ENCODE measurements at places on chromosomes 1 and 21.

- DNase-seq = no peak
Measured at GRCh38 chr21:42247716-42248115, 28.8 kb downstream of the ABCG1 start.

- no peak for DNase-seq
Measured at GRCh38 chr1:31434101-31434871, 21.3 kb downstream of the SERINC2 start.

DNA sequence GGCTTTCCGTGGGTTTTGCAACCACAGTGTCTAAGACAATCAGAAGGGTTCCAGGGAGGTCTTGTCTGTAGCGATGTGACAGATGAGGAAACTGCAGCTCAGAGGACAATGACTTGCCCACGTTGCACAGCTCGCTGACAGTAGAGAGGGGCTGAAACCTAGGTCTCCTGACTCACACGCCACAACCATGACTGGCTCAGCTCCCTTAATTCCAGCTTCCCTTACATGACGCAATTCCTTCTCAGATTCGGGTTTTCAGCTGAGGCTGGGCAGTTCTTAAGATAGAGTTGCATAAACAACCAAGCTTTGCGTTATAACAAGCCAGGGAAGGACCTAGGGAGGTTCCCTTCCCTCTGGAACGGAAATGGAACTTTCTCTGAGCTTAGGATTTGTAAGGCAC is 36.3 kb downstream of the DHCR24 start:
- DNase-seq = no peak

GRCh38 chr1:27233667-27234048 is 774 bp upstream of the WDTC1 start:
- DNase-seq = peak; percentile 67

GRCh38 chr1:180577361-180577760 is 18.6 kb downstream of the OVAAL start:
- DNase-seq = no peak

DNA sequence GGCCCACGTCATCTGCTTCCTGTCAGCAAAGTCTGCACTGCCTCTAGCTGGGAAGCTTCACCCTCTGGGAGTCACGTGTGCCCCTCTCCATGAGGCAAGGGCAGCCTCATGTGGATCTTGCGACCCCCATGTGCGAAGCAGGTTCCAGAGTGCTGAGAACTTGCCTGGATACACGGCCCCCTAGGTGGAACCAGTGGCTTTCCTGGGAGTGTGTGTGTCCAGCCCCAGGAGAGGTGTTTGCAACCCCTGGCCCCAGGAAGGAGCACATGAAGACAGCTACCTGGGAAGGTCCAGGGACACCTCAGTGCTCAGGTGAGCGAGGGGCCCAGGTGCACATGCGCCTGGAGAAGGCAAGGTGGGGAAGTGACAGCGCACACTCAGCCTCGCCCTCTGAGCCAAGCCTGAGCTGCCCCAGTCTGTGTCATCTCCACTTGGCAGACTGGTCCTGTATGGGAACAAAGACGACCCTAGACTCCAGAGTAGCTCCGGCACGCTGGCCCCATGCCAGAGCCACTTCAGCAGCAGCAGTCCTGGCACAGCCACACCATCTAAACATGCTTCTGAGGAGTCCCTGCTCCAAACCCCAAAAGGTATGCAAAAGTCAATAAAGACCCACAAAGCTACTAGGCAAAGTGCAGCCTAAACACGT is 8.9 kb downstream of the LSS start:
- DNase-seq = no peak

GRCh38 chr1:150696162-150696561 is 792 bp downstream of the GOLPH3L start:
- peak; percentile 3 for DNase-seq

- no peak for DNase-seq
Measured at GRCh38 chr1:184296466-184297243, 90.2 kb upstream of the C1orf21 start.

- no peak for DNase-seq
Measured at GRCh38 chr1:10900251-10900651, 103.8 kb upstream of the CASZ1 start.

- no peak for DNase-seq
Measured at GRCh38 chr1:27931759-27932158, 3.0 kb upstream of the SMPDL3B start.

GRCh38 chr1:14697353-14697752 is 98.9 kb downstream of the KAZN start:
- no peak for DNase-seq

DNA sequence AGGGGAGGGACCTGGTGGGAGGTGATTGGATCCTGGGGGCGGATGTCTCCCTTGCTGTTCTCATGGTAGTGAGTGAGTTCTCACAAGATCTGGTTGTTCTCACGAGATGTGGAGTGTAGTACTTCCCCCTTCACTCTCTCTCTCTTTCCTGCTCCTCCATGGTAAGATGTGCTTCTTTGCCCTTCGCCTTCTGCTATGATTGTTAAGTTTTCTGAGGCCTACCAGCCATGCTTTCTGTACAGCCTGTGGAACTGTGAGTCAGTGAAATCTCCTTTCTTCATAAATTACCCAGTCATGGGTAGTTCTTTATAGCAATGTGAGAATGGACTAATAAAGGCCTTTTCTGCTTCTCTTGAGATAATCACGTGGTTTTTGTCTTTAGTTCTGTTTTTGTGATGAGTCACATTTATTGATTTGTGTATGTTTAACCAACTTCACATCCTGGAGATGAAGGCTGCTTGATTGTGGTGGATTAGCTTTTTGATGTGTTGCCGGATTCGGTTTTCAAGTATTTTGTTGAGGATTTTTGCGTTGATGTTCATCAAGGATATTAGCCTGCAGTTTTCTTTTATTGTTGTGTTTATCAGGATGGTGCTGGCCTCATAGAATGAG is 45.5 kb downstream of the RABGAP1L start:
- DNase-seq = peak; percentile 76

DNA sequence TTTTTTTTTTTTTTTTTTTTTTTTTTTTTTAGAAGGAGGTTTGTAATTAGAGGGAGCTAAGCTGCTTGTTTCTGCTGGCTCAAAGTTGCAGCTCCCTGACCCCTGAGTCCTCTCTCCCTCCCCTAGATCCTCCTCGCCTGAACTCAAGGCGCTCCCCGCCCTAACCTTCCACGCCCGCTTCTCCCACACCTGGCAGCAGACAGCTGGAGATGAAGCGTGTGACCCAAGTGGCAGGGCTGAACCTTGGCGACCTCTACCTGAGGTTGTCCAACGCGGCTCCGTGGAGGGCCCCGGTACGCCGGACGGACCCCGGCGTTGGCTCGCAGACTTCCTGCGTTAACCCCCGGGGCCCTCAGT is 795 bp downstream of the NGF start:
- no peak for DNase-seq

DNA sequence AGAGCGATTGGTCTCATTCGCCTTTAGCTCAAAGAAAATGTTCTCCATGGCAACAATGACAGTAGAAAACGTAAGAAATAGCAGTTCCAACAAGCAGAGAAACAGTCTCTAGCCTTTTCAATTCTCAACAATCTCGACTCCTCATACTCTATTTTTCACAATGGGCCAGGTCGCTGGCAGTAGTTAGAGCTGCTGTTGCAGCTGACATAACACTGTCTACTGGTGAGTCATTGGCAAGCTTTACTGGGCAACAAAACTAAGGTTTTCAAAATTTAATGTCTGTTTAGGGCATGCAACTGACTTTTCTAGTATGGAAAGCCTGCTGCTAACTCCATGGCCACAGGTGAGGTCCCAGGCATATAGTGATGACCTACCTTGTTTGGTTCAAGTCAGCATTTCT is 221.1 kb upstream of the KAZN start:
- DNase-seq = no peak

- DNase-seq = no peak
Measured at GRCh38 chr1:78222225-78222959, 176.6 kb downstream of the GIPC2 start.

DNA sequence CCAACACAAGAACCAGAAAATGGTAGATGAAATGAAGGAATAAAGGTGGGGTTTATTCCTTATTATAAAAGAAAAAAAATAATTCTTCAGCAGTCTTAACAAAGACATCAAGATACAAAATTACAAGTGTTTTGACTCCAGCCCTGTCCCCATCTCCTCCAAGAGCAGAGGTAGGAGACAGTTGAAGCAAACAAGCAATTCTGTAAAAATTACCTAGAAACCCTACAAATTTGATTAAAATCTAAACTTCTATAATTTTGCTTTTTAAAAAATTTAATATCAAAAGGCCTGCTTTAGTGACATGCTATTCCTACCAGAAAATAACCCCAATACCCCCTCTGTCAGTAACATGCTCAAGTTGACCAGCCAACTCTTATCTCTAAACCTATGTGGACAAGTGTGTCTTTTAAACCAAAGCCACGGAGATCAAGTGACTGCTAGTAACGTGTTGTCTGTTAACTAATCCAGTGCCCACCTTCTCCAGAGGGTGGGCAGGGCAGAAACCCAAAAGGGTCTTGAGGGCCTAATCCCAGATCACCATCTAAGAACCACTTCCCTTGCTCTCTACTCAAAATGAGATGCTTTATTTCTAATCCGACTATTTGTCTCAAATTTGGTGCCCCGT is 8.4 kb downstream of the GLUL start:
- no peak for DNase-seq

- DNase-seq = no peak
Measured at GRCh38 chr1:54842963-54843362, 41.8 kb upstream of the TTC22 start.
